ENCODE measurements at places on chromosomes 2 and 18.

GRCh38 chr2:75564713-75565359 lies 4.1 kb upstream of the EVA1A start:
- no peaks in the 10 kb centered on the region for H3K27me3 ChIP-seq
- peaks cover 18% of the 10 kb centered on the region for H3K4me1 ChIP-seq
- no peak for DNase-seq

DNA sequence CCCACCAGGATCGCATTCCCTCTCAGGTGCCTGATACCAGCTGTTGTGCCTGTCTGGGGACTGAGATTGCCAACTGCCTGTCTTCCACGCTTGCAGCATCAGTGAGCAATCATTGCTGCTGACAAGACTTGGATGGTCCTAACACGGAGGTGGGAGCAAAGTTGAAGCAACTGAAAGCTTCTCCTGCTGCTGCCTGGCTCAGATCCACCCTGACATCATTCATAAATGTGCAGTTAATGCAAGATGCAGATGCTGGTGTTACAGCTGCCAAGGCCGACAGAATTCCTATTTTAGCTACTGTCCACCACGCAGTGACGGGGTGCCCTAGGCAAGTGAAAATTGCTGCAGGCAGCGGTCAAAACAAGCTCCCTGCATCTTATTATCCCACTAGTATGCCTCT lies 131.4 kb downstream of the VWC2L start:
- no peak for DNase-seq
- no peaks in the 10 kb centered on the region for H3K27me3 ChIP-seq
- no peaks in the 10 kb centered on the region for H3K36me3 ChIP-seq
- H3K4me3 ChIP-seq = no peak overlapping the region
- H3K4me1 ChIP-seq = no peaks in the 10 kb centered on the region
- H3K27ac ChIP-seq = no peak overlapping the region

DNA sequence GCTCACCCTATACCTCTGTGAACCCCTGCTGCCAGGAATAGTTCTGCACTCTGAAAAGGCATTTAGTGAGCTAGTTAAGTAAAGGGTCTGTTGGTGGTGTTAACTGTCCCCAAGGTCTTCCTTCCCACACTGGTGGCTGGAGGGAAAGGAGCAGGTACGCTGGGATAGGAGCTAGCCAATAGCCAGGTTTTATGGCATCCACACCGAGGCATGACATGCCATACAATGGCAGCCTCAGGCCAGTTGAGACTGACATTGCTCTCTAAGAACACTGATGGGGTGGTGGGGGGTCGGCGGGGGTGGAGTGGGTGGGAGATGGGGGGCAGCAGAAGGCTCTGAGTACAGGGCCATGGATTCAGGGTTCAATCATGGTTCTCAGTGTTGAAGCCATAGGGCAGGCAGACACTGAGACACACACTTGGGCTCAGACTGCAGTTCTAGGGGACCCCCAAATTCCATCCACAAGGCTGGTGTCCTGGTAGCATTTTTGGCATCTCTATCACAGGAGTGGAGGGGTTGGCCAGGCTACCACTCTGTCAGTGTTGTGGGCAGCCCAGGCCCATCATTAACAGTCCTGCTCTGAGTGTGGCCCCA lies 136.0 kb downstream of the CTIF start:
- no peak overlapping the region for H3K27ac ChIP-seq
- peaks cover 16% of the 10 kb centered on the region for H3K36me3 ChIP-seq
- H3K4me1 ChIP-seq = peaks cover 41% of the 10 kb centered on the region
- H3K4me3 ChIP-seq = no peak overlapping the region
- no peak for DNase-seq
- H3K27me3 ChIP-seq = no peaks in the 10 kb centered on the region

- H3K4me3 ChIP-seq = no peak overlapping the region
- H3K27ac ChIP-seq = no peak overlapping the region
- H3K27me3 ChIP-seq = no peaks in the 10 kb centered on the region
- no peaks in the 10 kb centered on the region for H3K4me1 ChIP-seq
- DNase-seq = no peak
Measured at GRCh38 chr2:76870581-76870980, 651.6 kb downstream of the LRRTM4 start.

GRCh38 chr2:88082781-88083180 lies 15.2 kb downstream of the SMYD1 start:
- no peak overlapping the region for H3K4me3 ChIP-seq
- no peaks in the 10 kb centered on the region for H3K4me1 ChIP-seq
- no peaks in the 10 kb centered on the region for H3K36me3 ChIP-seq
- H3K27ac ChIP-seq = no peak overlapping the region
- H3K27me3 ChIP-seq = no peaks in the 10 kb centered on the region

DNA sequence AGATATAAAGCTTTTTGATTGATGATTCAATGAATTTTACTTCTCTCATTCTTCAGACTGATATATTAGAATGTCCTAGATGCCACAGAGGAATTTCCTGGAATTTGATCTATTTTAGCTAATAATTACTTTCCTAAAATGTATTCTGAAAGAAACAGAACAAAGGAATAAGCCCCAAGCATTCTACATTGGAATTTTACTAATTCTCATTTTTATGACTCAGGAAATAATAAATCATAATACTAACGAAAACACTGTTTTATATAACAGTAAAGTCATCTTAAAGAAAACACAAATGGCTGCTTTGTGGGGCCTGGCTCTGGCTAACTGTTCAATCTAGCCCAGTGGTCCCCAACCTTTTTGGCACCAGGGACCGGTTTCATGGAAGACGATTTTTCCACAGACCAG lies 68.6 kb upstream of the LPIN2 start:
- no peak overlapping the region for H3K4me3 ChIP-seq
- no peaks in the 10 kb centered on the region for H3K4me1 ChIP-seq
- no peak overlapping the region for H3K27ac ChIP-seq

GRCh38 chr2:28764909-28765711 lies 13.5 kb downstream of the PPP1CB start:
- H3K27me3 ChIP-seq = no peaks in the 10 kb centered on the region
- no peak overlapping the region for H3K27ac ChIP-seq
- H3K4me3 ChIP-seq = no peak overlapping the region
- no peaks in the 10 kb centered on the region for H3K36me3 ChIP-seq
- DNase-seq = no peak

DNA sequence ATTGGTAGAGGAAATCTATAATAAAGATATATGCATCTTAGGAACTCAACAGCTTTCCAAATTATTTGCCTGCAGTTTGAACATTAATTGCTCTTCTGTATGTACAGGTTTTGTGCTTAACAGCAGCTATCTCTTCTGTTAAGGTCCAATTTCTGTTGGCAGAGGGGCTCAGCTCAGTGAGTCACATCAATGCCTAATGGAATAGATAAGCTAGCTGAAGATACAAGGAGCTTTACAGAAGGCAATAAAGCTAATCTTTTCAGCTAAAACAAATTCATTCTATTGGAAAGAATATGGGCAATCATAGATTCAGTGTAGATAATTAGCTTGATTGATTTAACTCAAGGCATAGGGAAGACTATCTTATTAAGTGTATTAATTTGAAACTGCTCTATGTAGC lies 58.4 kb upstream of the UNC80 start:
- no peak for DNase-seq
- no peaks in the 10 kb centered on the region for H3K27me3 ChIP-seq

- no peak overlapping the region for H3K27ac ChIP-seq
- H3K27me3 ChIP-seq = no peaks in the 10 kb centered on the region
Measured at GRCh38 chr2:110126086-110126773, 10.6 kb upstream of the MALL start.

- DNase-seq = peak; percentile 78
- no peaks in the 10 kb centered on the region for H3K36me3 ChIP-seq
- no peak overlapping the region for H3K4me3 ChIP-seq
- H3K27me3 ChIP-seq = no peaks in the 10 kb centered on the region
Measured at GRCh38 chr2:134460583-134460998, 206.7 kb downstream of the MGAT5 start.

- no peak for DNase-seq
- H3K27me3 ChIP-seq = no peaks in the 10 kb centered on the region
- no peaks in the 10 kb centered on the region for H3K36me3 ChIP-seq
Measured at GRCh38 chr18:46679846-46680598, 23.0 kb upstream of the LOXHD1 start.

- no peak for DNase-seq
- H3K4me3 ChIP-seq = no peak overlapping the region
- no peaks in the 10 kb centered on the region for H3K36me3 ChIP-seq
Measured at GRCh38 chr2:196970099-196970498, 43.6 kb upstream of the PGAP1 start.

- no peaks in the 10 kb centered on the region for H3K36me3 ChIP-seq
- no peak overlapping the region for H3K4me3 ChIP-seq
- DNase-seq = no peak
Measured at GRCh38 chr2:866887-867286, 83.8 kb upstream of the SNTG2 start.

- no peak overlapping the region for H3K27ac ChIP-seq
- no peaks in the 10 kb centered on the region for H3K27me3 ChIP-seq
- no peak for DNase-seq
- H3K36me3 ChIP-seq = no peaks in the 10 kb centered on the region
- no peak overlapping the region for H3K4me3 ChIP-seq
Measured at GRCh38 chr18:24474406-24474805, 14.0 kb downstream of the HRH4 start.

DNA sequence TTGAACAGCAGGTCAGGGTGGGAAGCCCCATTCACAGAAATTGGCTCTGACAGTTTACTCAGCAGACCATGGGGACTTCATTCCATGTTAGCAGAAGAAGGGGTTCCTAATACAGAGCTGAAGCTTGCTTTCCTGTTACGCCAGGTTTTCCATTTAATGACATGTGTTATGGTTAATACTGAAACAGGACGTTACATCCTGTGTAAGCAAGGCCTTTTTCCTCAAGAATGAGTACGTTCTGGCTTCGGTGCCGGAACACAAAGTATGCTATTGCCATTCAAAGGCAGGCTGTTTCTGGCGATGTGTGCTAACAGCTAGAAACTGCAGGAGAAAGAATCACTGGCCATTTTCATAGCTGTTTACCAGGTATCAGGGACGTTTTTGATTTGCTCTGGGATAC lies 190.4 kb downstream of the SNTG2 start:
- DNase-seq = no peak
- H3K27ac ChIP-seq = no peak overlapping the region
- H3K36me3 ChIP-seq = no peaks in the 10 kb centered on the region

- no peak overlapping the region for H3K4me3 ChIP-seq
- no peaks in the 10 kb centered on the region for H3K27me3 ChIP-seq
- H3K4me1 ChIP-seq = no peaks in the 10 kb centered on the region
- DNase-seq = no peak
- no peak overlapping the region for H3K27ac ChIP-seq
Measured at GRCh38 chr2:74893332-74893731, 59.4 kb downstream of the HK2 start.

- H3K4me1 ChIP-seq = peaks cover 4% of the 10 kb centered on the region
- no peaks in the 10 kb centered on the region for H3K27me3 ChIP-seq
- H3K27ac ChIP-seq = no peak overlapping the region
- no peak for DNase-seq
- no peak overlapping the region for H3K4me3 ChIP-seq
Measured at GRCh38 chr2:233329489-233330135, 22.0 kb downstream of the SAG start.

- peaks cover 27% of the 10 kb centered on the region for H3K4me1 ChIP-seq
- H3K27me3 ChIP-seq = no peaks in the 10 kb centered on the region
- H3K4me3 ChIP-seq = no peak overlapping the region
- H3K36me3 ChIP-seq = no peaks in the 10 kb centered on the region
- DNase-seq = no peak
Measured at GRCh38 chr2:113910967-113911678, 21.2 kb downstream of the ACTR3 start.

GRCh38 chr2:16105669-16106281 lies 165.4 kb downstream of the MYCN start:
- H3K4me3 ChIP-seq = no peak overlapping the region
- H3K27ac ChIP-seq = no peak overlapping the region
- H3K36me3 ChIP-seq = no peaks in the 10 kb centered on the region
- DNase-seq = no peak

GRCh38 chr18:58606236-58606635 lies 22.7 kb downstream of the ALPK2 start:
- H3K4me1 ChIP-seq = no peaks in the 10 kb centered on the region
- H3K27me3 ChIP-seq = no peaks in the 10 kb centered on the region
- no peak for DNase-seq
- no peak overlapping the region for H3K4me3 ChIP-seq

DNA sequence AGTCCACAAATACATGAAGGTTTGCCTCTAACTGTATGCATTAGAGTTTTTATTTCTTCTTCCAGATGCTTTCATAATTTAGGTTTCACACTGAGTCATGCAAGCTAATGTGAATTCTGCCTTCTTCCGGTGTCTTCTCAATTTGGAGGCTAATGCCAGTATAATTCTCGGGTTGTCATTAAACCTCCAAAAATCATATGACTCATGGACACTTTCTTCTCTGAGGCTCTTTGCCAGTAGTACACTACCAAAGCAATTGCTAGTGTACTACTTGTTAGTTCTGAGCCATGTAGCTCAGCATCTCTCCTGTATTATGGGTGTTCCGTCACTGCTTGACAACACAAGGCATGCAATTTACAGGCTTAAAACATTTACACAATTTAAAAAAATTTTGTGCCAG lies 137.1 kb downstream of the VWC2L start:
- no peak for DNase-seq
- H3K27me3 ChIP-seq = no peaks in the 10 kb centered on the region
- no peak overlapping the region for H3K27ac ChIP-seq
- H3K36me3 ChIP-seq = no peaks in the 10 kb centered on the region
- H3K4me3 ChIP-seq = no peak overlapping the region
- no peaks in the 10 kb centered on the region for H3K4me1 ChIP-seq

DNA sequence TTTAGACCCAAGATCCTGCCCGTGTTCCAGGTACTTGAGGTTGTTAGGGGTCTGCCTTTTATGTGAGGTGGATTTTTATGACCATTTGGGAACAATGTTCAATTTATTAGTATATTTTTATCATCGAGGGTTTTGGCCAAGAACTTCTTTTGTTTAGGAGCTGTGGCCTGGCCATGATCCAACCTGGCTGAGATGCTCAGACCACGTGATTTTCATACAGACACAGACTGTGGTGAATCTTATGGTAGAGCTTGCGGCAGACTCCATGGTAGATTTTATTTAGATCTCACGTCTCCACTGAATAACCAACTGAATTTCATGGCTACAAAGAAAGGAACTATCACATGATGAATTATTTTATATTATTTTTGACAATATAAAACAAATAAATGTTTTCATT lies 405.5 kb upstream of the VWC2L start:
- no peaks in the 10 kb centered on the region for H3K27me3 ChIP-seq
- DNase-seq = no peak
- no peak overlapping the region for H3K4me3 ChIP-seq
- no peak overlapping the region for H3K27ac ChIP-seq

GRCh38 chr2:45649462-45649857 lies 2.0 kb upstream of the PRKCE start:
- peaks cover 26% of the 10 kb centered on the region for H3K4me1 ChIP-seq
- peak overlapping the region; percentile 97 for H3K4me3 ChIP-seq
- no peaks in the 10 kb centered on the region for H3K27me3 ChIP-seq
- H3K36me3 ChIP-seq = no peaks in the 10 kb centered on the region

- no peaks in the 10 kb centered on the region for H3K36me3 ChIP-seq
- peaks cover 24% of the 10 kb centered on the region for H3K4me1 ChIP-seq
- no peak for DNase-seq
- no peak overlapping the region for H3K4me3 ChIP-seq
Measured at GRCh38 chr2:179614121-179614520, 247.3 kb downstream of the ZNF385B start.

Data from upper lobe of left lung (tissue), 6 donors.